ENCODE measurements at places on chromosomes 7 and 10. TPM values are rescaled to one million over a fixed set of nuclear protein-coding genes. Genes with fewer than 3 reads are reported as not detected.

HOXA5 gene
- total RNA-seq = 13.2 TPM

GTPBP10 gene
- 10.5 TPM for total RNA-seq

TRIM74 gene
- not detected for total RNA-seq

SPDYE2B gene
- total RNA-seq = not detected

TMEM184A gene
- 123 TPM for total RNA-seq

PRSS2 gene
- not detected for total RNA-seq

GRM3 gene
- total RNA-seq = not detected

Measured in suprapubic skin (tissue), 4 donors.